Urothelium cell line (cell line): ENCODE measurements at places on chromosomes 7 and 10.

DNA sequence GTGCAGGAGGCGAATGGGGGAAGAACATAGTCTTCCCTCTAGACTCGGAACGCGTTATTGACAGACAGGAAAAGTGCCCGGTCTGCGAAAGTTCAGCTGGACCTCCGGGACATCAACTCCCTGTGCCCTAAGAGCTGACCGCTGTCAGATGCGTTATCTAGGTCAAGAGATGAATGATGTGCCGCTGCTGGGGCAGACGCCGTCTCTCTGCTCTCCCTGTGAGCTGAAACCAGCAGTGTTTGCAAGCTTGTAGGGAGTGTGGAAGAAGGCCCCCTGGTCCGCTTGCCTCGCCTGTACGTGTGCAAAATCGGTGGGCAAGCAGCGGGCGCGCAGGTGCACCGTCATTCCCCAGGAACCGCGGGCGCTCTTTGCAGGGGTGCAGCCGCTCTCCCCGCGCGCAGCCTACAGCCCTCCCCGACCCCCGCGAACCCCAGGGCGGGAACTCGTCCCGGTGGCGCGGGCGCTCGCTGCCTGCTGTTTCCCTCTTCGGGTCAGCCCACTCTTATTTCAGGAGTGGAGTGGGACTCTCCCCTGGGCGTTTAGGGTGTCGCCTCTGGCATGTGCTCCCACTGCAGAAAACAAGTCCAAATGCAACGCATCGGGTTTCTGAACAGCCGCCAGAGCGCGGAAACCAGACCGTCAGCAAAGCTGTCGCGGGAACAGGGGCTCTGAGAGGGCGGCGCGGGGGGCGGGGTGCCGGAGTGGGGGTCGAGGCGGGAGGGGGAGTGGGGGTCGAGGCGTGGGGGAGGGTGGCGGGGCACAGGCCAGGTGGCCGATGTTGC lies 1.8 kb upstream of the PFKFB3 start:
- no peak for DNase-seq

DNA sequence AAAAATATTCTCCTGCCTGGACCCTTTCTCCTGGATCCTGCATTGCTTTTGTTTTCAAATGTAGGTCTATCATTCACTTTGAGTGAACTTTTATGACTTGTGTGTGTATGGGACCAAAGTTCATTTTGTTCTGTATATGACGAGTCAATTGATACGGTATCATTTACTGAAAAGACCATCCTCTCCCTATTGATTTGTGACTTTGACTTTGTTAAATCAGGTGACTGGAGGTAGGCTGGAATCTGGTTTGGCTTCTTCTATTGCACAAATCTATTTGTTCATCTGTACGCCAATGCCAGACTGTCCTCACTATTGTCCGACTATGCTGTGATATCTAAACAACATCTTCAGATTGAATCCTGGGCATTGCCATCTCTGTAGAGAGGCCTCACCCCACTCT lies 5.3 kb upstream of the ARMS2 start:
- DNase-seq, result no peak

GRCh38 chr7:99876491-99876890 lies 342 bp downstream of the OR2AE1 start:
- no peak for DNase-seq

DNA sequence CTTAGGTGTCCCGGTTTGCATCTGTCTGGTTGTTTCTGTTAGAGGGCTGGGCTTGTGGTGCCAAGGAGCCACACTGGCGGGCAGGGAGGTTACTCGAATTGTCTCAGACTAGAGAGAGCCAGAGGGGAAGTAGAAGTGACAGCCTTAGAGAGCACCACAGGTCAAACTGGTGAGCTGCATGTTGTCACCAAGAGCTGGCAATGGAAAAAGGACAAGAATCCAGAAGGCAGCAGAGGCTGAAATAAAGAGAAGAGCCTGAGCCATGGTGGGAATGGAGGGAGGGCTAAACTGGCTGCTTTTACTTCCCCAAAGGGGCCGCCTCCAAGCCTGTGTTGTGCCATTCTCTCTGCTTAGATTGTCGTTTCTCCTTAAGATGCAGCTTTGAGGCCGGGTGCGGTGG lies 31.1 kb upstream of the RHBDD2 start:
- no peak for DNase-seq

DNA sequence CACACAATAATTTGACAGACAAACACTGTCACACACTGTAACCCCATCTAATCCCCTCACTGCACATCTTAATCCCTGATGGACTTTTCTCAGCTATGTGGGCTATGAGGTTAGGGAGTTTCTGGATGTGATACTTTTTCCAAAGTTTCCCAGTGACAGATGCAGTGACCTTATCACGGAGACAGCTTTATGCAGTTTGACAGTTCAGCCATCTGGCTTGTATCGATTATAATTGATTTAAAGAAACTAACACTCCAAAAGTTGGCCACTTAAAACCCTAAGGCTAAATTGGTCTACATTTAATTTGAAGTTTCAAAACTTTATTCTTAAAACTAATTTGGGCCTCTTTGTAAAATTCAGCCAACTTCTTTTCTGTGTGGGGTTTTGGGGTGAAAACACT lies 196.7 kb downstream of the SDK1 start:
- no peak for DNase-seq

GRCh38 chr10:5546891-5547680 lies 22.3 kb downstream of the CALML3 start:
- DNase-seq, result peak; percentile 72

- DNase-seq, result no peak
Measured at GRCh38 chr7:111175908-111176441, 85.0 kb downstream of the LRRN3 start.

GRCh38 chr7:76047305-76047810 lies 442 bp downstream of the STYXL1 start:
- DNase-seq, result no peak

DNA sequence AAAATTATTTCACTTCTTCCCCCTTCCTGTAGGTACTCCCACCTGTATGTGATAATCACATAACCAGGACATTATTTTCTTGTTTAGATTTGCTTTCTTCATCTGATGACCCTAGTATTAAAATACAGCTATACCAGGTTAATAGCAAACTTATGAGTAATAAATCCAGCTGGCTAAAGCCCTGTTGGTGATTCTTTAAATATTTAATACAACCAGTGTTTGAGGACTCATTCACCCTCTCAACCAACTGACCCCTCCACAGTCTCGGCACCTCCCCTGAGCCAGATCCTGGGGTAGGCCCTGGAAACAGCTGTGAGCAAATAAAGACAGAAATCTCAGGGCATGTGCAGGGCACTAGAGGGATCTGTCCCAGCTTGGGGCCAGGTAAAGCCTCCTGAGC lies 58.5 kb downstream of the BLNK start:
- no peak for DNase-seq

GRCh38 chr7:2864204-2864985 lies 20.3 kb upstream of the GNA12 start:
- no peak for DNase-seq

- DNase-seq, result peak; percentile 96
Measured at GRCh38 chr7:1065585-1066241, 21.4 kb downstream of the GPR146 start.
